ENCODE measurements at places on chromosomes 12 and 14.

- DNase-seq: peak; percentile 24
Measured at GRCh38 chr14:101808020-101808641, 46.6 kb downstream of the PPP2R5C start.

- no peak for DNase-seq
Measured at GRCh38 chr12:63955831-63956666, 111.5 kb downstream of the SRGAP1 start.

- DNase-seq: no peak
Measured at GRCh38 chr12:75341873-75342272, 7.4 kb downstream of the GLIPR1L1 start.

- no peak for DNase-seq
Measured at GRCh38 chr12:3172124-3173007, 95.2 kb downstream of the TSPAN9 start.

GRCh38 chr12:101115326-101115725 is 94.7 kb downstream of the SLC5A8 start:
- no peak for DNase-seq

Measured in HepG2 (cell line).